GM12892 (cell line): ENCODE measurements at places on chromosomes 4 and X.

DNA sequence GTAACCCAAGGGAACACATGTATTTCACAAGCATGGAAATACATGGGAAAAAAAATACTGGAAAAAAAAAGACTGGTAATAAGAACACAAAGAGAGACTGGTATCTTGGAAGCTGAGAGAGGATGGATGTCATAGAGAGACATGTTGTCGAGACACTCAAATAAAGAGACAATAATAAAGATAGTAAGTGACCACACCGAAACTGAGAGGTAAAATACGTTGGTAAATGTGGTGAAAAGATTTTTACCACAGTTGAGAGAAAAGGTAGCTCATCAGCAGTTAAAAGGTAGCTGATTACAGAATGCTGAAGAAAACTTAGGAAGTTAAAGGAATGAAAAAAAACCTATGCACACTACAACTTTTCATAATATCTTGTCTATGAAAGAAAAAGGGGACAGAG, 81.1 kb downstream of the ARAP2 start:
- DNase-seq, result no peak

GRCh38 chrX:19799319-19800182, 87.8 kb downstream of the SH3KBP1 start:
- no peak for DNase-seq

- DNase-seq, result no peak
These were observed 10.6 kb downstream of the NYX start for GRCh38 chrX:41457613-41458192.

- no peak for DNase-seq
These were observed 220.8 kb downstream of the MID1IP1 start for GRCh38 chrX:39022106-39022505.

DNA sequence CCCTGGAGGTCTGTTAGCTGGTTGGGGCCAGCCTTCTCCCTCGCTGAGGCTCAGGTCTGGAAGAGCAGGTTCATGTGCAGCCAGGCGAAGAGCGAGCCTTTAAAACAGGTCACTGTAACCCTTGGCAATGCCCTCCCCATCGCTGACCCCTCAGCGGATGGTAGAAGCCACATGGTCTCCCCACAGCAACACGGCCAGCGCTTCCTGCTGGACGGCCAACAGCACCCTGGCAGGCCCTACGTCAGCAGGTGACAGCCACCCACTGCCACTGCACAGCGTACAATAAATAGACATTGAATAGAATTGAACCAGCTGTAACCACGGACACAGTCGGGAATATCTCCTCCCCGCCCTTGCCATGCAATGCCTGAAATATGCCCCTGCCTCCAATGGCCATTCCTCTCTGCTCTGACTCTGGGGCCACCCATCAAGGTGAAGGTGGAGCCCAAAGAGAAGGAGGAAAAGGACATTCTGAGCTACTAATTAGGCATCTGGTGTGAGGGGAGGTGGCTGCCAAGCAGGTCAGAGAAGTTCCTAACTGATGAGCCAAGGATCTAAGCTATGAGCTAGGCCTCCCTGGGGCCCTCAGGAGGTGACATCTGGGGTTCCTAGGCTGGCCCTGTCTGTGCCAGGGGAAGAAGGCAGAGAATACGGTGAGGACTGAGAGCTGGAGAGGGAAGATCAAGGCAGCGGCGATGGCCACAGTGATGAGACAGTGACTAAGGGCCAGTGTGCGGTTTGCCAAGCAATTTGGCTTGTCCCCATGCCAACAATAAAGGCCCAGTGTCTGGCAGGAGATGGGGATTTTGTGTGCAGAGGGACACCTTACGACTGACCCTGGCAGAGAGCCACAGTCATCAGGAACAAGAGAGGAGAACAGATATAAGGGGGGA, 202.3 kb downstream of the BCOR start:
- no peak for DNase-seq

- DNase-seq, result no peak
These were observed 123.8 kb upstream of the TEX13D start for GRCh38 chrX:124208660-124209059.

DNA sequence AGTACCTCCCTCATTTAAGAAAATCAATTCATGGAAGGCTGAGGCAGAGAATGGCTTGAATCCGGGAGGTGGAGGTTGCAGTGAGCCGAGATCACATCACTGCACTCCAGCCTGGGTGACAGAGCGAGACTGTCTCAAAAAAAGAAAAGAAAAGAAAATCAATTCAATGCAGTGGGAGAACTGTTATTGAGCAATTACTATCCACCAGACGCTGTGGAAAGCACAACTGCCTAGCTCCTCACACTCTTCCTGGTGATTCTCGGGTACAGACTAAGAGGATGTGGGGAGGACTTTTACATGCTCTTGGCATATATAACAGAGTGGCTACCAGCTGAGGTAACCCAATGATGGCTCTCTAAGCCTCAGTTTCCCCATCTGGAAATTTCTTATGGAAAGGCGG, 2.7 kb upstream of the TMSB4X start:
- no peak for DNase-seq

GRCh38 chr4:20603671-20604313, 96.5 kb upstream of the PACRGL start:
- DNase-seq, result no peak

DNA sequence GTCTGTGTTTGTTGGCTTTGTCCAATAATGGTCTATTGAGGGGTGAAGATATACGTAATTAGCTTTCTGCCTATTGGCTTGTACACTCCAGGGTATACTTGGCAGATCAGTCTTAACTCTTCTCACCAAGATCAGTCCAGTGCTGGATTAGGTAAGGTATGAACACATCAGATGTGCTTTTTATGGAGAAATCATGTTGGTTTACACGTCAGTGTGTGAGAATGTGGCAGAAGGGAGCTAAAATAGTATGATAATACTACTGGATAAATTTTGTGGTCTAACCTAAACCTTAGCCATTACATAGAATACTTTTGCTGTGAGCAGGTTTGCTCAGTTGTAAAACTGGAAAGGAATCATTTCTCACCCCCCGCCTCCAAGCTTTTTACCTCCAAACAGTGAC, 4.2 kb downstream of the PDHA1 start:
- no peak for DNase-seq

DNA sequence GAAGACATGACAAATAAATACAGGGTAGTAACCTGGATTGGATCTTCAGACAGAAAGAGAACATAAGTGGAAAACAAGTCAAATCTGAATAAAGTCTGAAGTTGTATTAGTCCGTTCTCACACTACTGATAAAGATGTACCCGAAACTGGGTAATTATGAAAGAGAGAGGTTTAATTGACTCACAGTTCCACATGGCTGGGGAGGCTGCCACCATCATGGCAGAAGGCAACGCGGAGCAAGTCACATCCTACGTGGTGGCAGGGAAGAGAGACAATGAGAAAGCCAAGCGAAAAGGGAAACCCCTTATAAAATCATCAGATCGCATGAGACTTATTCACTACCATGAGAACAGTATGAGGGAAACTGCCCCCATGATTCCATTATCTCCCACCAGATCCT, 82.8 kb downstream of the USP46 start:
- no peak for DNase-seq

DNA sequence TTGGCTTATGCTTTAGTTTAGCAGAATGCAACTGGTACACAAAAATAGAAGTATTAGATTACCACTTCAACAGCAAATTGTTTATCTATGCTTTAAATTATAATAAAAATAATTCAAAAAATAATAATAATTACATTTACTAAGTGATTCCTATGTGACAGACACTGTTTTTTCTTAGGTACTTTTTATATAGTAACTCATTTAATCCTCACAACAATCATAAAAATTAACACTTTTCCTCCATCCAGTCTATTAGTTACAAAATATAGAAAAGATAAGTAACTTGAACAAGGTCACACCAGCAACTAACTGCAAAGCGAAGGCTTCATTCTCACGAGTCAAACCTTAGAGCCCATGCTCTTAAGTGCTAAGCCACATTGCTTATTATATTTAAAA, 155.2 kb downstream of the PDGFC start:
- DNase-seq, result no peak

DNA sequence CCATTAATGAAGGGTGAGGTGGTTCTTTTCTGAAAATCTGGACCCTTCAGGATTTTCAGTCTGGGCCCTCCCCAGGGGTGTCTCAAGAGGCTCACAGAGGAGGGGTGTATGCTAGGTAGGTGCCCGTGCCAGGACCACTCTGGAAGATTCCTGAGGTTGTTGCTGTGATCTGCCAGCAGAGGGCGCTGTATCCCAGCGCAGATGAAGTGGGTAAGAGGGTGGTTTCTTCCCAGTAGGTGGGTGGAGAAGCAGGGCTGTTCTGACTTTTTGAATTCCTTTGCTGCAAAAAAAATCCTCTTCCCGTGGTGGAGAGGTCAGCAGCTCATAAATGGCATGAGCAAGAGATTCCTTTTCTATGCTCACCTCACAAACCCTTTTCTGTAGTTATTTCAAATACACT, 51.1 kb downstream of the SCML1 start:
- peak; percentile 44 for DNase-seq

GRCh38 chrX:153773218-153773611, 7.6 kb upstream of the SRPK3 start:
- peak; percentile 19 for DNase-seq

- DNase-seq, result no peak
These were observed 346.6 kb downstream of the OPHN1 start for GRCh38 chrX:68086709-68087108.

- no peak for DNase-seq
These were observed 220.1 kb upstream of the PSAPL1 start for GRCh38 chr4:7654550-7655445.
